ENCODE measurements at places on chromosomes 13 and 19. TPM values are rescaled to one million over a fixed set of nuclear protein-coding genes. Genes with fewer than 3 reads are reported as not detected.
A peak's percentile ranks its signal among the peaks of the same experiment; 100 is the strongest.

ACTMAP gene
- 3.2 TPM for total RNA-seq

SELENOV gene
- total RNA-seq: not detected

ADM5 gene
- 1.2 TPM for total RNA-seq

SBSN gene
- total RNA-seq: not detected

PBX4 gene
- 2.2 TPM for total RNA-seq

- no peak for DNase-seq
These were observed 1.0 kb downstream of the ZNF253 start for GRCh38 chr19:19866611-19867248.

GRCh38 chr19:18377026-18377425, 8.9 kb upstream of the GDF15 start:
- no peak for DNase-seq

GRCh38 chr13:67308004-67308772, 78.1 kb upstream of the PCDH9 start:
- no peak for DNase-seq

DNA sequence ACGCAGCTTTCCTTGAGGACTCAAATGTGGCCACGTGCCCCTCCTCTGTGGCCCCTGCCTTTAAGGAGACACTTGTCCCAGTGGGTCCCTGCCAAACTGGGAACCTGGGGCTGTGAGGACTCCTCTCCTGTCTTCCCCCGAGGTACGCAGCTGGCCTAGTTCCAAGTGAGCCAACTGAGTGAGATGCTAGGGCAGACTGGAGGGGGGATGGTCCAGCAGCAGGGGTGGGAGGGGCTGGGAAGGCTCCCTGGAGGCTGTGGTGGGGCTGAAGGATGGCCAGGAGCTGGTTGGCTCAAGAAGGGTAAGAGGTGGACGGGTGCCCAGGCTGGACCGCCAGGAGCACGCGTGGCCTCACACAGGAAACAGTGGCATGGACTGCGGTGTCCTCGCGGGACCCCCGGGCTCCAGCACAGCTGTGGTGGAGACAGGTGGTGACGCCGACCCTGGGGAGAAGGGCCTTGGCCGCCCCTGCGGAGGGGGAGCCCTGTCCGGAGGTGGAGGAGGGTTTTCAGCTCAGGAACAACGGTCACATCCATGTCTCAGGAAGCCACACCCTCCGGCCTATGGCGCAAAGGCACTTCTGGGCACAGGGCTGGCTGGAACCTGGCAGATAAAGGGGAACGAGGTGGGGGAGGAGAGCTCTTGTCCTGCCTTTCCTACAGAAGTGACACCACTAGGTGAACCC, 45.8 kb downstream of the MLLT1 start:
- no peak for DNase-seq

DNA sequence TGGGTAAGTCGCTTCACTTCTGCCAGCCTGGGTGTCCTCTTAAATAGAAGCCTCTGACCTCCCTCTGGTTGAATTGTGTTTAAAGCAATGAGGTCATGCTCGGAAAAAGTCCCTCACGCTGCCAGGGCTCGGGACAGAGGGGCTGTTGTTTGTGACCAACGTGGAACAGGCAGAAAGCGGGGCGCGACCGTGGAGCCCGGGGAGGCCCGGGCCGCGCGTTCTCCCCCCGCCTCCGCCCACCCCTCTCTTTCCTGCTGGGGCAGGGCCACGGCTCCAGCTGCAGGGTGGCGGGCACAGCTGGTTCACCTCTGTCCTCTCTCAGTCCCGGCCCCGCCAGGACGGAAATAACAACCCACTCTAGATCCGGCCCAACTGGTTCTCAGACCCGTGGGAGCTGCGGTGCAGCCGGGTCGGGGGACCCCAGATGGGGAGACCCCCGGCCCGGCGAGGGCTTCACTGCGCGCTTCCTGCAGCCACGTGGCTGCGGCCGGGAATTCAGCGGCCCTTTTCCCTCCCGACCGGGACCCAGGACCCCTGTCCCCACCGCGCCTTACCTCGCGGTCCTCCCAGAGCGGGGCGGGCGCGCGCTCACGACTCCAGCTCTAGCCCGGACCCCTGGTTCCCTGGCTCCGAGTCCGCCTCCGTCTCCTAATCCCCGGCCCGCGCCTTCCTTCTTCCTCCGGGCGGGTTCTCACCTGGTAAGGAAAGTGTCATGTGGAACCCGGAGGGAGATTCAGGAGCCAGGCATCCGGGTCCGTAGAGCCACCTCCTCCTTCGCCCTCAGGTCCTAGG, 1.9 kb downstream of the CDC42EP5 start:
- no peak for DNase-seq

- peak; percentile 39 for DNase-seq
These were observed 617 bp upstream of the IQCN start for GRCh38 chr19:18274781-18275356.

- no peak for DNase-seq
These were observed 7.1 kb upstream of the LILRA5 start for GRCh38 chr19:54319892-54320670.

DNA sequence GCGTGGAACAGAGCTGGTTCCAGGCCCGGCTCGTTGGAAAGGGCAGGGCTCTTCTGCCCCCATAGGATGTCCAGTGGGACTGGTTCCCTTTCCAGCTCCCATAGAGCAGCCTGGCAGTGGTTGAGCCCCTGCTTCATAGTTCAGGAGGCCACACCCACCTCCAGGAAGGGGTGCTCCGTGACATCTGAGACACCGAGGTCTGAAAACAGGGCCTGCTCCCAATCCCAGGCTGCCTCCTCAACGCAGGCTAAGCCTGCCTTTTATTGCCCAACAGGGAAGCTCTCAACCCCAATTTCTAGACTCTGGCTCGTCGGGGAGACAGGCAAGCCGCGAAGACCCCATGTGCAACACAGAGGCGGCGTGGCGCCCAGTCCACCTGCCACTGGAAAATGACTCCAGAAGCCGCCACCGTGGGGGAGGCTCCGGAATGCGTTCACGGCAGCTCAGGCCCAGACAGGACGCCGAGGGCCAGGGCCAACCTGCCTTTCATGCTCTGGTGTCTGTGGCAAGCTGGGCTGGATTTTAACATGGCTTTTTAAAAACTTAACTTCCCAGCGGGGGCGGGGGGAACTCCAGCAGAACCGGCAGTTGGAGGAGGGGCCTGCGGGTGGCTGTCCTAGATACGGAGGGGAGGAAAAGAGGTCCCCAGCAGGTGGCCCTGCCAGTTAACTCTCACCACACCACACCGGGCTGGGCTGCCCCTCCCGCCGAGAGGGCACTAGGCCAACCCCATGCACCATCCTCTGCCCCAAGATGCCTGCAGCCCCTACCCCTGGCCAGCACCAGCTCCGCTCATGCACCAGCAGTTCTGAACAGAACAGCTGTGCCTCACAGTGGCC, 17.9 kb upstream of the TINCR start:
- DNase-seq: no peak

GRCh38 chr13:105365021-105365550, 1170.4 kb downstream of the EFNB2 start:
- DNase-seq: no peak

GRCh38 chr19:38850436-38850975, 720 bp upstream of the HNRNPL start:
- DNase-seq: peak; percentile 35

DNA sequence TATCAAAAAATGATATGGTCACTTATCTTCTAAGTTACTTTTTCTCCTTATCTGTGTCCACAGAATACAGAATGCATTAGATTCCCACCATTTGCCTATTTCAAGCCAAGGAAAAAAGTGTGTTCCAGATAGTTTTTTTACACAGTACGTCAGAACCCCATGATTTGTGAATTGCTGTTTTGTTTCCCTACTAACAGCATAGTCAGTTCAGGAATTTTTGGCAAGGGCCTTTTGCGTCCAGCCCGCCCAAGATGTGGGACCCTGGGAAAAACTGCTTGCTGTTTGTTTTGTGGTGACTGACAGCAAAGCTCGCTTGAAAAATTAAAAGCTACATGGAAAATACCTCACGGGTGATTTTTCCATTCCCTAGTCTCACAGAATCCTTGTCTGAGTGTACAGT, 20.4 kb upstream of the FAM216B start:
- no peak for DNase-seq

DNA sequence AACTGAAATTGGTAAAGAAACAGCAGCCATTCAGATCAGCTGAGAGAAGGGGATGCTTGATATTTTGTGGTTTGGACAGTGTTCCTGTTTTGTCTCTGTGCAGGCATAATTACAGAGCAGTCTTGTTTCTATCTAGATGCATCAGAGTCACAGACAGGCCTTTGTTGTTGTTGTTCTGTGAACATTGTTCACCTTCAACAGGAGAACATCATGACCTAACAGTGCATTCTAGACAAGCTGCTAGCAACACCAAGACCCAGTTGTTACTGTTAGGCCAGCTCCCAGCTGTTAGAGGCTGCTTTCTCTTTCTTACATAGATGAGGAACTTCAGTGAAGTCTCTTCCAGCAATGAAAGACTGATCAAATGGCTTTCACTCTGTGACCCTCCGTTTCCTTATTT, 8.5 kb upstream of the LSR start:
- no peak for DNase-seq

- DNase-seq: no peak
These were observed 55.7 kb upstream of the ABCC4 start for GRCh38 chr13:95356916-95357315.

DNA sequence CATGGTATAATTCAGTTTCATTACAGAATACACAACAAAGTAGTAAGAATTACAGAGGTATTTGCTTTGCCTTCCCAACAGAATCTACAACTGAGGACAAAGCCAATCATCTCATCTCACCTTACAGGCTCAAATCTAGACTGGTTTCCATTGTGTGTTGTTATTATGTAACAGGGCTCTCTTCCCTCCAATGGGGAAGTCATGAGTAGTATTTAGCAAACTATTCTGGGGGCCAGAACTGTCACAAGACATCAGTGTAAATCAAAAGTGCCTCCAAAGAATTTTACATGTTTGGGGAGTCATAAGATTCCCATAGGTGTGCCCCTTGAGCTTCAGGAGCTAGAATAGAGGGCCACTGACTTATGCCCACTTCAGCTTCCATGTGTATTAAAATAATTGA, 187.0 kb upstream of the EDNRB start:
- DNase-seq: no peak

DNA sequence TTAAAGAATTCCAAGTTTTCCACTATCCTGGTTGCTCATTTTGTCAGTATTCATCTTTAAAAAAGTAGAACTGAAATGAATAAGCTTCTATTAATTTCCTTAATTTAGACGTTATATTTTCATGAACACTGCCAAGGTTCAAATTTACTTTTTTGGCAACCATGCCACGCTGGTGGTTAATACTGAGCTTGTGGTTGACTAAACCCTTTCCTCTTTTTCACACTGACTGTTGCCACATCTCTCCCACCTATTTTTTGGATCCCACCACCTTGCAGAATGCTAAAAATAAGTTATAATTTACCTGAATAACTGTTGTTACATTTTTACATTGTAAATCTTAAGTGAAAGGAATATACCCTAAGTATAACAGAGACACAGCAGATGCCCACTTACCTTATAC, 45.0 kb downstream of the FLT3 start:
- no peak for DNase-seq

GRCh38 chr19:38316477-38317067, 825 bp upstream of the YIF1B start:
- DNase-seq: no peak

- DNase-seq: no peak
These were observed 2.5 kb downstream of the NFKBID start for GRCh38 chr19:35897706-35898451.

- peak; percentile 54 for DNase-seq
These were observed 6.1 kb upstream of the LMNB2 start for GRCh38 chr19:2462635-2463421.

DNA sequence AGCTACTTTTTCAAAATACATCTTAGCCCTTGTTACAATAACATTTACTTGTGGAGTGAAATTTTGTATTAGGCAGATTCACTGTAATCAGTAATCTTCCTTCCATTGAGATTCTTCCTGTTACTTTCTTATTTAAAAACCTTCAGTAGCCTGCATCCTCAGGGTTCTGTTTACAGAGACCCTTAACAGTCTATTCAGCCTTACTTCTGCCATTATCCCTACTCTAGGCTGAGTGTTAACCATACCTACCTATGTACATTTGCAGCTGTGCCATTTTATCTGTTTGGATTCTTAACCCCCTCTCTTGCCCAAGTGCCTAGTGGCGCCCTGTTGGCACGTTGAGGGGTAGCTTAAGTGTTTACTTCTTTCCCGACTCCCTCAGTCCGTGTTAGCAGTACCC, 71.9 kb downstream of the LRCH1 start:
- no peak for DNase-seq

DNA sequence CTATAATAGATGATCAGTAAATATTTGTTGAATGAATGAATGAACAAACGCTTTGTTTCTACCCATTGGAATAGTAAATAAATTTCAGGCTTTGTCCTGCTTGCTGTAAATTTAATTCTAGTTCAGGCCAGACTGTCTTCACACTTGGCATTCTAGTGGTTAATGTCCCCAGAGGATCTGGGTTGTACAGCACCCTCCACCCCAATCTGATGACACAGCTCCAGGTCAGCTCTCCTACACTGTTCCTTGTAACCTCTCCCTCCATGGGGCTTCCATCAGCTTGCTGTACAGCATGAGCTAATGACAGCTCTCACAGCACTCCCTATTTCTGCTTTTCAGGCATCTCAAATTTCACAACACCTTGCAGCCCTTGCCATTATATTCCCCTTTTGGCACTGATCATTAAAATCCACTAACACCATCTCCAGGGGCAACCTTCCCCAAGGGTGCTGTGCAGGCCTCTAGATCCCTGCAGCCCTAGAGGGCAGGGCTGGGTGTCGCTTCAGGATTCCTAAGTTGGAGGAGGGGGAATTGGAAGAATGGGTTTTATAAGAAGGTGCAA, 12.7 kb upstream of the KL start:
- DNase-seq: no peak

DNA sequence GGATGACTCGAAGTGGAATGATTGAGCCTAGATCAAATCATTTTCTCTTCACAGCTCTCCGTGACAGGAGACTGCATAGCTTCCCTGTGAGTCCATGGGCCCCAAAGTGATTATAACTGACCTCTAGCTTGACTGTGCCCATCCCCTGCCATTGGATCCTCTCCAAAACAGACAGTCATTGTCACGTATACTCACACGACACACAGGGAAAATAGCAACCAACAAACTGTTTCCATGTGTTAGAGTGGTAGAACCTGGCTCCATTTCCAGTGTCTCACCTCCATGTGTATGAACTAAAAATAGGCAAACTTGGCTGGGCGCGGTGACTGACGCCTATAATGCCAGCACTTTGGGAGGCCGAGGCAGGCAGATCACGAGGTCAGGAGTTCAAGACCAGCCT, 48.8 kb upstream of the NPAS1 start:
- DNase-seq: no peak

GRCh38 chr19:35556846-35557538, 6.5 kb downstream of the ATP4A start:
- DNase-seq: no peak

GRCh38 chr19:16207063-16207462, 9.4 kb downstream of the AP1M1 start:
- DNase-seq: no peak

- no peak for DNase-seq
These were observed 134.2 kb upstream of the PEG3 start for GRCh38 chr19:56974556-56975207.

- peak; percentile 78 for DNase-seq
These were observed 1.5 kb upstream of the ATP5F1D start for GRCh38 chr19:1239796-1240737.

- no peak for DNase-seq
These were observed 17.4 kb downstream of the RUBCNL start for GRCh38 chr13:46369506-46370277.

- no peak for DNase-seq
These were observed 46.9 kb downstream of the TPP2 start for GRCh38 chr13:102643656-102644055.
